Smooth muscle cell of bladder (primary cell): ENCODE measurements at places on chromosomes 6 and 20. TPM values are rescaled to one million over a fixed set of nuclear protein-coding genes. Genes with fewer than 3 reads are reported as not detected.

The COL19A1 gene
- total RNA-seq = 0.28 TPM in 2 replicates

The TNF gene
- total RNA-seq = not detected in 2 replicates

The TLDC2 gene
- 0.14 TPM in 1 of 2 replicates, not detected in the other for total RNA-seq

The FYN gene
- 150 and 158 TPM in 2 replicates for total RNA-seq

The CTAGE9 gene
- total RNA-seq = not detected in 2 replicates

The CCN2 gene
- total RNA-seq = 25.3 and 33.3 TPM in 2 replicates

The BPIFB4 gene
- not detected in 2 replicates for total RNA-seq

The XKR7 gene
- total RNA-seq = not detected in 2 replicates

The TP53TG5 gene
- under 0.01 TPM in 1 of 2 replicates, not detected in the other for total RNA-seq

The PFDN6 gene
- 46.4 and 56.6 TPM in 2 replicates for total RNA-seq

The HLA-DRB1 gene
- not detected in 2 replicates for total RNA-seq

The RTEL1 gene
- 6.1 and 9.2 TPM in 2 replicates for total RNA-seq

The CD109 gene
- total RNA-seq = 18.6 and 19.4 TPM in 2 replicates

The NRSN1 gene
- total RNA-seq = not detected in 2 replicates

The ELOVL4 gene
- 4.7 and 5.6 TPM in 2 replicates for total RNA-seq

The APOM gene
- 1.3 and 2.8 TPM in 2 replicates for total RNA-seq

The ANKRD66 gene
- not detected in 2 replicates for total RNA-seq

The CBFA2T2 gene
- 3.7 and 5.0 TPM in 2 replicates for total RNA-seq

The DSE gene
- 160 and 229 TPM in 2 replicates for total RNA-seq

The ESR1 gene
- total RNA-seq = 0.71 and 0.92 TPM in 2 replicates

The BLTP3A gene
- 3.6 and 5.7 TPM in 2 replicates for total RNA-seq

The MATN4 gene
- total RNA-seq = not detected in 2 replicates

The PHACTR3 gene
- total RNA-seq = not detected in 2 replicates

The EYS gene
- total RNA-seq = 0.14 and 0.28 TPM in 2 replicates

The TRIM31 gene
- total RNA-seq = not detected in 2 replicates

The DEFB132 gene
- total RNA-seq = not detected in 2 replicates

The HLA-G gene
- 0.14 and 0.37 TPM in 2 replicates for total RNA-seq

The CAGE1 gene
- 0.09 and 0.14 TPM in 2 replicates for total RNA-seq

The SLC52A3 gene
- not detected in 2 replicates for total RNA-seq

The SLC26A8 gene
- 0.09 and 0.14 TPM in 2 replicates for total RNA-seq

The KIAA1755 gene
- 0.43 and 1.9 TPM in 2 replicates for total RNA-seq

The KIFC1 gene
- total RNA-seq = 1.3 and 1.4 TPM in 2 replicates

The HCRTR2 gene
- total RNA-seq = not detected in 2 replicates

The PACSIN1 gene
- not detected in 2 replicates for total RNA-seq

The TMEM14C gene
- 122 and 126 TPM in 2 replicates for total RNA-seq

The GMPR gene
- 9.7 and 17.0 TPM in 2 replicates for total RNA-seq

The SLC22A2 gene
- total RNA-seq = not detected in 2 replicates

The SRMS gene
- not detected in 2 replicates for total RNA-seq

The PACRG gene
- total RNA-seq = 0.14 TPM in 1 of 2 replicates, not detected in the other

The CLPSL1 gene
- not detected in 2 replicates for total RNA-seq

The CGA gene
- total RNA-seq = 0.09 TPM in 1 of 2 replicates, not detected in the other

The KIF6 gene
- under 0.01 and 0.46 TPM in 2 replicates for total RNA-seq

The SMAP1 gene
- total RNA-seq = 17.9 and 19.8 TPM in 2 replicates
